Colonic mucosa (tissue), 4 donors: ENCODE measurements at places on chromosomes 2 and 18. TPM values are rescaled to one million over a fixed set of nuclear protein-coding genes. Genes with fewer than 3 reads are reported as not detected.

Gene PPP1R1C
- not detected for total RNA-seq

Gene EHBP1
- 32.7 TPM for total RNA-seq

Gene XIRP2
- total RNA-seq, result 0.13 TPM

Gene HOXD10
- 0.32 TPM for total RNA-seq

Gene RESP18
- not detected for total RNA-seq

GRCh38 chr2:46836295-46837111, 79.1 kb downstream of the MCFD2 start:
- no peaks in the 10 kb centered on the region for H3K36me3 ChIP-seq
- no peak overlapping the region for H3K27ac ChIP-seq
- H3K4me3 ChIP-seq, result no peak overlapping the region
- no peaks in the 10 kb centered on the region for H3K4me1 ChIP-seq
- no peaks in the 10 kb centered on the region for H3K27me3 ChIP-seq

DNA sequence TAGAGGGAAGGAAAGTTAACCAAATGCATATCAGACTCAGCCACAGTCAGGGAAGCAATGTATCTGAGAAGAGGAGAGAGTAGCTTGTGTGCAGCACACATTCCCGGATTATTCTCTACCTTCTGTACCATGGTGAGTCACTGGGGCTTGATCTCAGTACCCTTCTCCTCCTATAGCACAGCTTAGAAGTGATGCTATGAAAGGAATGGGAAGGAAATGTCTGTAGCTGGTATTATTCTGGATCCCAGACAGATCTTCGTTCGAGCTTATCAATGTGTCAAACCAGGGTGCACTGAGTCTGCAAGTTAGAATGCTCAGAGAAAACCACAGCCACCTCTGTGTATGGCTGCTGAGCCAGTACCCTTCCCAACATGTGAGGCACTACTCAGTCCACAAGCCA, 88.0 kb upstream of the NFU1 start:
- no peaks in the 10 kb centered on the region for H3K4me1 ChIP-seq
- no peak for DNase-seq
- no peak overlapping the region for H3K4me3 ChIP-seq
- H3K27me3 ChIP-seq, result no peaks in the 10 kb centered on the region

DNA sequence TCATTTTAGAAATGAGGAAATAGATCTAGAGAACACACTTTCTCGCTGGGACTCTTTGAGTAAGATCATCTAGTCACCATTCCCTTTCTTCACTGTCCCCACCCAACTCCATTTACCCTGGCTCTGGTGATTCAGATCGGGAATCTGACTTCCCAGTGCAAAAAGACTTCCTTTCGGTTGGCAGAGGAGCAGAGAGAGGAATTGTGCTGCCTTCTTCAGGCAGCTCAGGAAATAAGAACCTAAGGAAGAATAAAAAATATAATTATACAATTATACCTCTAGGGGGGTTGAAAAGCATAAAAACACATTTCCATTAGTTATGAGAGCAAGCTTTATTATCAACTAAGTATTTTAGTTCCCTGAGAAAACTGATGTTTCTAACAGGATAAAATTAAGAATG, 9.3 kb upstream of the MPP4 start:
- no peak overlapping the region for H3K4me3 ChIP-seq
- H3K27me3 ChIP-seq, result no peaks in the 10 kb centered on the region
- H3K36me3 ChIP-seq, result no peaks in the 10 kb centered on the region
- H3K4me1 ChIP-seq, result no peaks in the 10 kb centered on the region
- no peak for DNase-seq

DNA sequence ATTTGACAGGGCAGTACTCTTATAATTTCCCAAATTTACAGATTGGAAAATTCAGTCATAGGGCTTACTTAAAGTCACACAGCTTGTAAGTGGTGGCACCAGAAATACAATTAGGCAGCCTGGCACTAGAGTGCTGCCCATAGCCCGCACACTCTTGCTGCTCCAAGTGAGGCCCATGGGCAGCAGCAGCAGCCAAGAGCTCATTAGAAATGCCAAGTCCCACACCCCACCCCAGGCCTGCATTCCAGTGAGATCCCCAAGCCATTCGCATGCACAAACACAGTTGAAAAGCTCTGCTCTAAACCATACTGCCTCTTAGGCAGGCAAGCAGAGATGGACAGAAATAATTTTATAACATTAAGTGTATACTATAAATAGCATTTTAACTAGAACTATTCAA, 379.3 kb upstream of the PKDCC start:
- H3K27ac ChIP-seq, result no peak overlapping the region
- H3K27me3 ChIP-seq, result no peaks in the 10 kb centered on the region
- H3K36me3 ChIP-seq, result no peaks in the 10 kb centered on the region
- H3K4me1 ChIP-seq, result no peaks in the 10 kb centered on the region

DNA sequence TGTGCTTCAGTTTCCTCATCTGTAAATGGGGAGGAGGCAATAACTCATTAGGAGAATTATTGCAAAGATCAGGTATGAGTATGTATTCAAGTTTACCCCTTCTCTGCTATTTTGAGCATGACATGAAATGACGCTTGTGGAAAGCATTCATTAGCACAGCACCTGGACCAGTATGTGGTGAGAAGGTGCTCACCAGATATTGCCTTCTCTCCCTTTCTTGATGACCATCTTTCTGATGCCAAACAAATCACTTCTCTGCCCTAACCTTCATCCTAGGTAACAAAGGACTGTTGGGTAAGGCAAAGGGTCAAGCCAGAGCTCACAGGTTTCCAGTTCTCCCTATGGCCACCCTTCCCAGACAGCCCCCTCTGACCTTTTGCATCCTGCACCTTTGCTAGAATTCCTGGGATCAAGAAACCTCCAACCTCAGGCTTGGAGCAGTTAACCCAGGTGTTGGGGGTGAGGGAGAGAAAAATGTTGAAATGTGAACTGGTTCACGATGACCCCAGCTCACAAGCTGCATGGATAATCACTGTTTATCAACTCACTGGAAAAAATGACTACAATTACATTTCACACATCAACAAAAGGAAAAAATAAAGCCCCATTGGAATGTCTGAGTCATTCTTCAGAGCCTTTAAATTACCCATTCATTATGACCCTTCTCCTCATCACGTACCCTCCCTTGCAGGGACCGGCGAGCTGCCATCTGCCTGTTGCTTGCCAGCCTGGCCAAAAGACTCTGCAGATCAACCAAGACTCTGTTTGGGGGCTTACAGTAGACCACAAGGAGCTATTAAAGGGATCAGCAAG, 41.6 kb downstream of the LBH start:
- DNase-seq, result no peak
- no peaks in the 10 kb centered on the region for H3K4me1 ChIP-seq
- no peaks in the 10 kb centered on the region for H3K27me3 ChIP-seq
- H3K27ac ChIP-seq, result no peak overlapping the region
- no peak overlapping the region for H3K4me3 ChIP-seq
- no peaks in the 10 kb centered on the region for H3K36me3 ChIP-seq

DNA sequence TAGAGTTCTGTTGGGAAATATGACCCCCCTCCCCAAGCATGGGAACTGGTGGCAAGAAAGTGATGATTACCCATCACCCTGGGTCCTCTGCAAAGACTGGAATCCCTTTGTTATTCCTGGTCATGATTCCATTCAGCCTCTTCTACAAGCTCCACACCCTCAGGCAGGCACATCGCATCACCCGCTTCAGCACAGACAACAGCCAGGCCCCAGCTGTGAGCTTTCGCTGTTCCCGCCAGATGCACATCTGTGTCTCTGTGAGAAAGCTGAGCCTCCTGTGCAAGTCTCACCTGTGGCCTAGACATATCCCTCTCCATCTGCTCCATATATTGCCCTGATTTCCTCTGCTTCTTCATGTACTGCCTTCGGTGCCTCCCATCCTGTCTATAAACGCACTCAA, 368.0 kb upstream of the RAB6C start:
- H3K4me1 ChIP-seq, result no peaks in the 10 kb centered on the region
- H3K27me3 ChIP-seq, result no peaks in the 10 kb centered on the region
- H3K36me3 ChIP-seq, result no peaks in the 10 kb centered on the region

DNA sequence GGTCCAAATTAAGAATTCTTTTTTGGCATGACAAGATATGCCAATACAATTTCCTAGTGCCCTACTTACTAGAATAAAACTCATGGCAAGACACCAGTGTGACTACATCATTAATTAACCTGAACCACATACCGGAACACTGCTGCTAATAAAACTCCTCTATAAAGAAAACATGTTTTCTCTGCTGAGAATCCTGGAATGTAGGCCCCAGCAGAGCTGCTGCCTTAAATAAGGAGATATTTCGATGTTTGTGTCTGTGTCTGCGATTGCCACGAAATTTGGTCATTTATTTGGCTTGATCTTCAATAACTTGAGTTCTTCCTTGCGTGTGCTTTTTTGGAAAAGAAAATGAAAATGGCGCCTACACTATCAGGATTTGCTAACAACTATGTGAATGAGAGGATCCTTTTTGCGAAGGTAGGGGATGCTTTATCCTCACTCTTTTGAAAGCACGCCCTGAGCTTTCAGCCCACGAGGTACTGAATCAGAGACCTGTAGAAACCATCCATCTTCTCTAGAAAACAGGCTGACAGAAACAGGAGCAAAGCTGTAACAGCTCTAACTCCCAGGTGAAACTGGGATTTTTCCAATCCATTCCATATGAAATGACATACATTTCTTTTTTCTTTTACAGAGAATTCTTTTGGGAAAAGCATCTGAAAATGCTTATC, 27.0 kb downstream of the KLF7 start:
- peaks cover 4% of the 10 kb centered on the region for H3K4me1 ChIP-seq
- no peak overlapping the region for H3K27ac ChIP-seq
- DNase-seq, result no peak
- H3K27me3 ChIP-seq, result no peaks in the 10 kb centered on the region
- no peaks in the 10 kb centered on the region for H3K36me3 ChIP-seq

- no peak overlapping the region for H3K4me3 ChIP-seq
- H3K36me3 ChIP-seq, result no peaks in the 10 kb centered on the region
- no peak overlapping the region for H3K27ac ChIP-seq
- no peaks in the 10 kb centered on the region for H3K4me1 ChIP-seq
These were observed 29.9 kb downstream of the MRPL19 start for GRCh38 chr2:75676464-75676863.

GRCh38 chr2:70645733-70646419, 92.2 kb upstream of the TGFA start:
- no peaks in the 10 kb centered on the region for H3K36me3 ChIP-seq
- peak; percentile 23 for DNase-seq
- H3K27ac ChIP-seq, result no peak overlapping the region
- H3K4me3 ChIP-seq, result no peak overlapping the region
- no peaks in the 10 kb centered on the region for H3K4me1 ChIP-seq
- H3K27me3 ChIP-seq, result no peaks in the 10 kb centered on the region

- no peaks in the 10 kb centered on the region for H3K27me3 ChIP-seq
- H3K4me1 ChIP-seq, result no peaks in the 10 kb centered on the region
- no peaks in the 10 kb centered on the region for H3K36me3 ChIP-seq
- DNase-seq, result no peak
- no peak overlapping the region for H3K27ac ChIP-seq
- H3K4me3 ChIP-seq, result no peak overlapping the region
These were observed 52.9 kb downstream of the ZBTB7C start for GRCh38 chr18:48356151-48356745.

DNA sequence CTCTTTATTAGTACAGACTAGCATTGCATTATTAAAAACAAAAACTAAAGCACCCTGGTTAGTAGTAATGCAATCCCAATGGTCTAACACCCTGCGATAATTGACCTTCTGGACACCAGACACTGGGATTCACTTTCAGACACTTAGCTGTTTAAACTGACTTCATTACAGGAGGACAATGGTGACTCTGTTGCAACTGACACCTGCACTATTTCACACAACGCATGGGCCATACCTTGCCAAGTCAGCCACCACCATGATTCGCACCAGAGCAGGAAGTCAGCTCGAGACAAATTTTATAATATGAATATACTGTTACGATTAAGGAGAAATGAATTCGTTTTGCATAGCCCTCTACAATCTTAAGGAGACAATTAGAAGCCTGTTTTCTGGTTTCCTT, 150.7 kb downstream of the MEIS1 start:
- H3K4me1 ChIP-seq, result no peaks in the 10 kb centered on the region
- H3K27me3 ChIP-seq, result peaks cover 24% of the 10 kb centered on the region
- H3K36me3 ChIP-seq, result no peaks in the 10 kb centered on the region
- H3K27ac ChIP-seq, result no peak overlapping the region
- no peak overlapping the region for H3K4me3 ChIP-seq
- DNase-seq, result no peak

- no peaks in the 10 kb centered on the region for H3K27me3 ChIP-seq
- H3K4me3 ChIP-seq, result no peak overlapping the region
- no peak overlapping the region for H3K27ac ChIP-seq
- peak; percentile 49 for DNase-seq
- no peaks in the 10 kb centered on the region for H3K4me1 ChIP-seq
These were observed 108.0 kb downstream of the CDH19 start for GRCh38 chr18:66495844-66496243.

GRCh38 chr2:233386382-233387041, 32.2 kb downstream of the DGKD start:
- no peaks in the 10 kb centered on the region for H3K36me3 ChIP-seq
- no peaks in the 10 kb centered on the region for H3K27me3 ChIP-seq
- peak overlapping the region; percentile 67 for H3K27ac ChIP-seq
- H3K4me1 ChIP-seq, result no peaks in the 10 kb centered on the region
- H3K4me3 ChIP-seq, result no peak overlapping the region
- DNase-seq, result no peak

DNA sequence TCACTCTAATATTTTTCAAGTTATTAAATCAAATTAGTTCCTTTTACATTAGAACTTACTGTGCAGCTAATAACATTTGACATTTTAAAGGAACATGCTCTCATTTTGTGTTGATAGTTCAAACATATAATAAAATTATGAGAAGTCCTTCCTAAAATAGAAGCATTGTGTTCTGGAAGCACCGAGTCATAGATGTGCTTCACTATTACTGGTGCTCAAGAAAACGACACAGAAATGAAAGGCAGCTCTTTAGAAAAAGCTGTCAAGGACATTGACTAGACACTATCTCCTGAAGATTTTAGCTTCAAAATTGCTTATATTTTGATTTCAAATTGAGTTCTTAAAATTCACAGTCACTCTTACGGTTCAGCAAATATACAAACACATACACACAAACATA, 338.3 kb downstream of the NBAS start:
- DNase-seq, result no peak
- H3K36me3 ChIP-seq, result no peaks in the 10 kb centered on the region
- H3K4me3 ChIP-seq, result no peak overlapping the region
- no peak overlapping the region for H3K27ac ChIP-seq

DNA sequence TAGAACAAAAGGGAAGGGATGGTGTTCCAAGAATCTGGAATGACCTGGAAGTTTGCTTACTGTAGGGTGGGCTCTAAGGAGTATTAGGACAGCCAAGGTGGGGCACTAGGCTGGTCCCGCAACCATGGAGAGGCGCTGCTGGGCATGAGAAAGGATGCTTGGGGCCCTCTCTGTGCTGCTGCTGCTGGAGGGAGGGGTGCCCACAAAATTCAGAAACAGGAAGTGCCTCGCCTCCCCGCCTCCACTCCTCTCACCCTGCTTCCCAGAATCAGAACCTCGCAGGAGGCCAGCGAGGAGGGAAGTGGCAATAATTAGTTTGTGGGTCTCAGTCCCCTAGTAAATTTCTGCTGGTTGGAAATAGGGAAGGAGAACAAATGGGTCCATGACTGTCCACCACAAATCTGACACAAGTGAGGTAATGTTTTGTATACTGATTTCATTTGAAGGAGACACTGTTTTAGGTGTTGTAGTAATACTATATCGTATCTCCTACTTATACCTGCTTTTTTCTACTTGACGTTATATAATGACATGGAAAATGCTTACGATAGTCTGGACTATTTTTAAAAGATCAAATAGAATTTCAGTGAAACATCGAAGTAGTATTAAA, 7.9 kb upstream of the PDCL3 start:
- H3K4me1 ChIP-seq, result no peaks in the 10 kb centered on the region
- no peaks in the 10 kb centered on the region for H3K27me3 ChIP-seq
- no peaks in the 10 kb centered on the region for H3K36me3 ChIP-seq
- no peak overlapping the region for H3K4me3 ChIP-seq
- no peak for DNase-seq

- DNase-seq, result peak; percentile 20
- no peak overlapping the region for H3K4me3 ChIP-seq
These were observed 325.6 kb upstream of the VRK2 start for GRCh38 chr2:57720728-57721627.
